Heart right ventricle (tissue), 16 donors: ENCODE measurements at places on chromosomes 2 and 18. TPM values are rescaled to one million over a fixed set of nuclear protein-coding genes. Genes with fewer than 3 reads are reported as not detected.
A peak's percentile ranks its signal among the peaks of the same experiment; 100 is the strongest.

GRCh38 chr2:163775304-163775703, 39.5 kb upstream of the FIGN start:
- DNase-seq, result no peak

DNA sequence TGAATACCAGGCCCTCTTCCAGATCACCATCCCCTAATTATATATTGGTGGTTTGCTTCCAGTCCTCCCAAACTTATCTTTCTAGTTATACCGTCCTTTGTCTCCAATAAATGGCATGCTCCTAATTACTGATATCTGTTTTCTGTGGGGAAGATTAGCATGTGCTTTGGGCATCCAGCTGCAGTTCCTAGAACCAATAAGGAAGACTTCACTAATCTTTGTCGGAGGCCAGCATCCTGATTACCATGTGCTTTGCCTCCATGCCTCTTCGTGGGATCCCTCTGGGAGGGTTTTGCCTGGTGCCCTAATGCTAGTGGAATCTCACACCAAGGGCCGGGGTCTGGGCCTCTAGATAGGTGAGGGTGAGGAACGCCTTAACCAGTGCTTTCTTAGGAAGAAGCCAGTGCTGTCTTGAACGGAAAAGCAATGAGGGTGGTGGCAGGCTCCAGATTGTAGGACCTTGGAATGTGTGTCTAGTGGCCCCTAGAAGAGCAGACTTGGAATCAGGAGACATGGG, 47.7 kb downstream of the ACKR3 start:
- no peak for DNase-seq

DNA sequence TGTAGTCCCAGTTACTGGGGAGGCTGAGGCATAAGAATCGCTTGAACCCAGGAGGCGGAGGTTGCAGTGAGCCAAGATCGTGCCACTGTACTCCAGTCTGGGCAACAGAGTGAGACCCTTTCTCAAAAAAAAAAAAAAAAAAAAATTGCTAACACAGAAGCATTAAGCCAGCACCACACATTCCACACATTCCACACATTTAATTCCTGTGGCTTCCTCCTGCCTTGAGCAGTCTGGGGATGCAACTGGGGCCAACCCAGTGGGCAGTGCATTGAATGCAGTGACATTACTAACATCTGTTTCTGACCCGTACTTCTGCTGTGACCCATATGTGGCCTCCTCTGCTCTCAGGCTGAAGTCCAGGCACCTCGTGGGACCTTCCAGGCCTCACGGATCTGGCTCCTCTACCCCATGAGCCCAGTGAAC, 107.0 kb downstream of the BCL2L11 start:
- DNase-seq, result no peak

DNA sequence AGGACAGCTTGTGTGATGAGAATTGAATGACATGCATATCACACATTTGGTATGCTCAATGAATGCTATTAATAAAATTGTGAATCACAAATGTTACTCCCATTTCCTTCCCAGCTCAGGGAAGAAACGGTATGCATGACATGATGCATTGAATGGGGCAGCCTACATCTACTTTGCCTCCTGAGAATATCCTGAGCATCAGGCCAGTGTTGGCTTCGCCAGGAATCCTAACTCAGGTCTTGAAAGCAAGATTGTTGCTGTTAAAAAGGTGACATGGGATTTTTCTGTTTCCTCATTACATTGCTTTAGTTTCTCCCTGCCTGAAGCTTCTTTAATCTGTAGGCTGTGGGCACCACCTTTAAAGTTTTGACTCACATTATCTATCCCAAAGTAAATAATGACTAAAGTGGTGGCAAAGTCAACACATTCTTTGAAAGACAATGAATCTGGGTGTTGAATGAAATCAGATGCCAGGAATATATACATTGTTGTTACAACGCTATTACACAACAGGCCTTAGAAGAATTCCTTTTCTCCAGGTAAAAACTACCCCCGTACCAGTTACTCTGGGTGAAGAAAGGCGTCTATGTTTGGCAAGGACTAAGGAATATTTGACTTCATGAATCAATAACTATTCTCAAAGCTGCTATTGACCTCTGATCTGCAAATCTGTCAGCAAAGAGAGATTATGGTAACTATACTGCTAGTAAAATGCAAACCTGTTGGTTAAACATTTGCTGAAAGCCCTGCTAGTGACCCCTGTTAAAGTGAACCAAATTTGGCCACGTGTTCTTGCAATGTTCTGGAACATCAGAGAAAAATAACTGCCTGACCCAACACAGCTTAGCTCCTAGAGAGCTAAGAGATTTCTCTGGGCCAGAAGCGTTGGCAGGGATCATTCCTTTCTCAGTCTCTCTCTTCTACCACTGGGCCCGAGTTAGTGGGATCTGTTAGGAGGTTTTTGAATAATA, 30.5 kb upstream of the NEDD4L start:
- no peak for DNase-seq

DNA sequence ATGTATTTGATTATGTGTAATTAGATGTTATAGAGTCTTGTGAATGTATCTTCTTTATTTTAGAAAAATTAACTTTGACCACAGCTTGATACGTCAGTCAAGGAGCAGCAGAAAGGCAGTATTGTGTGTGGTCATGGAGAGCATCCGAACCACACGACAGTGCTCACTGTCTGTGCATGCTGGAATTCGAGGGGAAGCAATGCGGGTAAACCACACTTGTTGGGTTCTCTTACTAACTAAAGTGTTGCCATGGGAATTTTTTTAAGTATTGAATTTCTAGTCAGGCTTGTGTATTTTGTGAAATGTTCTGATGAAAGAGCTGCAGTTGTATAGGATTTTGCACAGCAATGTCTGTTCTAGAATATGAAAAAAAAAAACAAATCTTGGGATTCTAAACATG, 4.8 kb downstream of the PJVK start:
- DNase-seq, result no peak

- DNase-seq, result no peak
Measured at GRCh38 chr2:19041434-19042041, 316.9 kb downstream of the OSR1 start.

DNA sequence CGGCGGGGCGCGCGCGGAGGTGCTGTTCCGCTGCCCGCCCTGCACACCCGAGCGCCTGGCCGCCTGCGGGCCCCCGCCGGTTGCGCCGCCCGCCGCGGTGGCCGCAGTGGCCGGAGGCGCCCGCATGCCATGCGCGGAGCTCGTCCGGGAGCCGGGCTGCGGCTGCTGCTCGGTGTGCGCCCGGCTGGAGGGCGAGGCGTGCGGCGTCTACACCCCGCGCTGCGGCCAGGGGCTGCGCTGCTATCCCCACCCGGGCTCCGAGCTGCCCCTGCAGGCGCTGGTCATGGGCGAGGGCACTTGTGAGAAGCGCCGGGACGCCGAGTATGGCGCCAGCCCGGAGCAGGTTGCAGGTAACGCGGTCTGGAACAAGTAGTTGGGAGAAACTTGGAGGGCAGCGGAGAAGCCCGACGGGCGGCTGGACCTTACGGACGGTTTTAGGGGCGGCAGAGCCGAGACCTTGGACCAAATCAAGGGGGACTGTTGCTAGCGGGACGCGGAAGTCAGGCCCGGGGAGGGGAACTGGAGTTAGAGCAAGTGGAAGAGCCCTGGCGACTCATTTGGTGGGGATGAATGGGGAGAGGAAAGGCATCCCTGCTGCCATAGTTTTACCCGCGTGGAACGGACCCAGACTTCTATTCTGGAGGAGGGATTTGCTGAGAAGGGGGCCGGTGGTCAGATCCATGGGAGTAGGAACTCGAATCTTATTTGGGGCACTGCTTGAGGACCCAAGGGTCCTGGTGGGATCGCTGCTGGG, 573 bp downstream of the IGFBP2 start:
- no peak for DNase-seq

DNA sequence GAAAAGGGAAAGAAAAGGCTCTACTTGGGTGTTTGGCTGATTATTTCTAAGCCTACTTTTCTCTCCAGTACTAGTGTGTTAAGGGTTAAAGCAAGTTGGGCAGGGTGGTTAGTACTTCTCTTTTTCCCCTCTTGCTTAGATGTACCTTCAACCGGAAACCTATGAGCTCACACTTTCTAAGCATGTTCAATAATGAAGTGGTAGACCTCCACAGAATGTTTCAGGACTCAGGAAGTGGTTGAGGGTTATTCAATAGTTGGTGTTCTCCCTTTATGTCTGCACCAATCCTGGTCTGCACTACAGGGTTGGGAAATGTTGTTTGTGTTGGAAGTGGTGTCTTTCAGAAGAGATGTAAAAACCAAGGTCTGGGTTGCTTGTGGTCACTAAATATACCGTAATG, 137.1 kb downstream of the ZEB2 start:
- DNase-seq, result no peak

DNA sequence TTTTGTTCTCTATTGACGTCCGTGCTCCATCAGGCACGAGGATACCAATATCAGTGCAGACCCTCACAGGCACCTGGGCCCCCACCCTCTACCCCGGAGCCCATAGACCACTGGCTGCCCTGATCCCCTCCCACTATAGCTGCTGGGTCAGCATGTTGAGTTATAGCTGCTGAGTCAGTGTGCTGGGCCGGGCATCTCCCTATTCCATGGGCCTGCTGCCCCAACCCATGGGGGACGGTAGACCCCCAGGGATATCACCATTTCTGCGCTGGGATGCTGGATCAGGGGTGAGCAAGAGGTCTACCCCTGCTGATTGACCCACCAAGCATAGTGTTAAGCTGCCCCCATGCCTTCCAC, 100.1 kb upstream of the ST3GAL5 start:
- DNase-seq, result no peak

- no peak for DNase-seq
Measured at GRCh38 chr2:46148369-46148736, 148.9 kb upstream of the EPAS1 start.

DNA sequence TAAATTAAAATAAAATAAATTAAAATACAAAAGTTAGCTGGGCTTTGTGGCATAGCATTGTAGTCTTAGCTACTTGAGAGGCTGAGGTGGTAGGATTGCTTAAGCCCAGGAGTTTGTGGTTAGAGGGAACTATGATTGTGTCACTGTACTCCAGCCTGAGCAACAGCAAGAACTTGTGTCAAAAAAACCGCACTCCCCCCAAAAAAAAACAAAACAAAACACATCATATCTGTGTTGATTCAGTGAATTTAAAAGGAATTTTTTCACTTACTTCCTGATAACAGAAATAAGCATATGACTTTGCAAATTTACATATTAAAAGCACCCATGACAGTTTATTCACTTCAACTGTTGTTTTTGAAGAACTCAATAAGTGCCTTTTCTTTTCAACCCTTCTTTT, 68.1 kb upstream of the PELI1 start:
- DNase-seq, result no peak

- DNase-seq, result no peak
Measured at GRCh38 chr2:3368261-3368722, 9.3 kb downstream of the EIPR1 start.

- DNase-seq, result no peak
Measured at GRCh38 chr2:216583606-216584005, 49.6 kb upstream of the IGFBP2 start.

GRCh38 chr2:132782176-132782783, 112.3 kb upstream of the LYPD1 start:
- no peak for DNase-seq

- DNase-seq, result no peak
Measured at GRCh38 chr2:74281141-74281975, 61.9 kb downstream of the SLC4A5 start.

- no peak for DNase-seq
Measured at GRCh38 chr18:44715842-44716241, 35.2 kb downstream of the SETBP1 start.

- DNase-seq, result no peak
Measured at GRCh38 chr2:8569332-8569930, 112.4 kb upstream of the ID2 start.

- peak; percentile 35 for DNase-seq
Measured at GRCh38 chr2:215619989-215620388, 184.1 kb upstream of the FN1 start.

- no peak for DNase-seq
Measured at GRCh38 chr2:179511105-179511789, 246.6 kb upstream of the SESTD1 start.

GRCh38 chr18:33826151-33826550, 248.1 kb downstream of the ASXL3 start:
- no peak for DNase-seq

DNA sequence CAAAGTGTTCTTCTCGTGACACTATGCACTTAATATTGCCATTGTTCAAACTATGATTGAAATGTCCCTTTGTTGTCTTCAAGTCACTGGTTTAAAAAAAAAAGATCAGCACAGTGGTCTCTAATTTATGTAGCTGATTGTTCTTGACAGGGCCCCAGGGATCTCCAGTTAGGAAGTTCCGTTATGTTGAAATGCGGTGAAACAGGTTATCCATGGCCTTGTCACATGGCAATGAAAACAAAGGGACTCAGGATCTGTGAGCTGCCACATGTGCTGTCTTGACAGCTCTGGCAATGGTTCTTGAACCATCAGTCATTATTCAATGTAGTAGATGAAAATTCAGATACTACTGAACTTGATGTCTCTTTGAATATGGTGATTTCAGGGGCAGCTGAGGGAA, 147.4 kb downstream of the SETBP1 start:
- no peak for DNase-seq

GRCh38 chr2:121075006-121075551, 209.9 kb downstream of the TFCP2L1 start:
- no peak for DNase-seq

DNA sequence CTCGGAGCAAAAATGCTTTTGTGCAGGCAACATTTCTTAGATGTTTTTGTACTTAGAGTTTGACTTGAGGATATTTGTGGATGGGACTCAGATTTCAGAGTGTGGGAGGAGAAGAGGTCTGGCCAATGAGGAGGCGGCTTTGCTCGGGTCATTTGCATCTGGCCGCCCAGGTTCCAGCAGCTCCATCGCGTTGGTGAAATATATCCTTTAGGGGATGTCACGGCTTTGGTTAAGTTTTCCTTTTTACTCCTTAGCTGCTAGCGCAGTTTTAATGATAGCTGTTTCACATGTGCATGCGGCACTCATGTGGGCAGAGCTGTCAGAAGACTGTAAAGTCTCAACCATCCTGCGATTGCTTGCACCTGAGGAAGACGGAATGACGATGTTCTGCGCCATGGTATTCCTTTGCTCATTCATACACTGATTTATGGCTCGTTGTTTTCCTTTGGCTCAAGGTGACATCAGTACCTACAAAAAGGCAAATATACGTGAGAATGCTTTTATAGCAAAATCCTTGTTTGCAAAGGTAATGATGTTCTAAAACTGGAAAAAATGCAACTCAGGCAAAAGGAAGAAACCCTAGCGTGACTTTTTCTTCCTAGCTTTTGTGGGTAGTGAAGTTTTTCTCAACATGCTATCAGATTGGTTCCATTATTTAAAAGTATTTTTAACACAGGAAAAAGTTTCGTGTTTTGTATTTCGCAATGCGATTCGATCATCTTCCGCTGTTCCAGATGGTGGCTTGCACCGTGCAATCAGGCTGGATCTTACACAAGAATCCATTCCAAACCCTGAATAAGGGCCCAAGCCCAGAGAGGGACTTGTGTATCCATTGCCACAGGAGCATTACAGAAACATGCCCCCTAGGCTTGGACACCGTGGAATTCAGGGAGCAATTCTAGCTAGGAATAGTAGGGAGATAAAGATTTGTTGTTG, 70.5 kb upstream of the ZNF516 start:
- peak; percentile 63 for DNase-seq

GRCh38 chr18:13217466-13217961, 1.0 kb upstream of the LDLRAD4 start:
- peak; percentile 77 for DNase-seq

GRCh38 chr2:121519153-121519552, 11.5 kb upstream of the RNU4ATAC start:
- no peak for DNase-seq

DPP10 gene
- not detected for total RNA-seq

ATIC gene
- total RNA-seq, result 46.5 TPM

EGR4 gene
- total RNA-seq, result not detected

SLC4A3 gene
- 494 TPM for total RNA-seq

NAPG gene
- total RNA-seq, result 41.5 TPM

REL gene
- total RNA-seq, result 6.4 TPM

HRH4 gene
- 0.15 TPM for total RNA-seq

TNFRSF11A gene
- 1.9 TPM for total RNA-seq
